ENCODE measurements at places on chromosomes 6 and 20. TPM values are rescaled to one million over a fixed set of nuclear protein-coding genes. Genes with fewer than 3 reads are reported as not detected.

DNA sequence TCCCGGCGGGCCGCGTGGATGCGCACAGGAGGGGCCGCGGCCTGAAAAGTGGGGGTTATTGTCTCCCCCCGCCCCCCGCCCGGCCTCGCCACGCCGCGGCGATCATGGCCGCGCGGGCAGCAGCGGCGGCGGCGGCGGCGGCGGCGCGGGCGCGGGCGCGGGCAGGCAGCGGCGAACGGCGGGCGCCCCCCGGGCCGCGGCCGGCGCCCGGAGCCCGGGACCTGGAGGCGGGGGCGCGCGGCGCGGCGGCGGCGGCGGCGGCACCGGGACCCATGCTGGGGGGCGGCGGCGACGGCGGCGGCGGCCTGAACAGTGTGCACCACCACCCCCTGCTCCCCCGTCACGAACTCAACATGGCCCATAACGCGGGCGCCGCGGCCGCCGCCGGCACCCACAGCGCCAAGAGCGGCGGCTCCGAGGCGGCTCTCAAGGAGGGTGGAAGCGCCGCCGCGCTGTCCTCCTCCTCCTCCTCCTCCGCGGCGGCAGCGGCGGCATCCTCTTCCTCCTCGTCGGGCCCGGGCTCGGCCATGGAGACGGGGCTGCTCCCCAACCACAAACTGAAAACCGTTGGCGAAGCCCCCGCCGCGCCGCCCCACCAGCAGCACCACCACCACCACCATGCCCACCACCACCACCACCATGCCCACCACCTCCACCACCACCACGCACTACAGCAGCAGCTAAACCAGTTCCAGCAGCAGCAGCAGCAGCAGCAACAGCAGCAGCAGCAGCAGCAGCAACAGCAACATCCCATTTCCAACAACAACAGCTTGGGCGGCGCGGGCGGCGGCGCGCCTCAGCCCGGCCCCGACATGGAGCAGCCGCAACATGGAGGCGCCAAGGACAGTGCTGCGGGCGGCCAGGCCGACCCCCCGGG is 637 bp downstream of the ARID1B start:
- no peak for DNase-seq

DNA sequence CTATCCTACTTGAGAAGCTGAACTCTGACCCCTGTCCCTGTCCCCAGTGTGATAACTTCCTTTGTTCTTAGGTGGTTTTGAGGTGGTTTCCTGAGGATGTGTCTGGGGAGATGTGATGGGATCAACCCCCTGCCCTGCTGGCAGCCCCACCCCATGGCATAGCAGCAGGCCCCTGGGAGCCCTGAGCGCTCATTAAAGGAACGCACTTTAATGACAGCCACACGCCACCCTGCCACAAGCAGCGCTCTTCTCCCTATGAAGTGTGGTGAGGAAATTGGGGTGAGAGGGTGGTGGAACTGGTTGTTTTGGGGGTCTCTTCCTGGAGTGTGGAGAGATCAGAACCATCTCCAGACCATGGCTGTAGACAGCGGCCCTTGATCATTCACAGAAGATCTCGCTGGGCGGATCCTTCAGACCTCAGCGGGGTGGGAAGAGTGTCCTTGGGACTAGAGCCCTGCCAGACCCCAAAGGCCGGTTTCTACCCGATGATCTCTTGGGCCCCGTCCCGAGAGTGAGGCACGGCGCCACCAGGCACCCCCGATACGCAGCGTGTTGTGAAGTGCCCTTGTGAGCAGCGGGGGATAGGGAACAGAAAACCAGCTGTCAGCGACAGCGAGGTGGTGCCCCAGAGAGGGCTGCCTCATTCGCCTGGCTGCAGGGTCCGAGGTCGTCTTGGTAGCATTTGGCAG is 45.4 kb downstream of the SYNJ2 start:
- no peak for DNase-seq

DNA sequence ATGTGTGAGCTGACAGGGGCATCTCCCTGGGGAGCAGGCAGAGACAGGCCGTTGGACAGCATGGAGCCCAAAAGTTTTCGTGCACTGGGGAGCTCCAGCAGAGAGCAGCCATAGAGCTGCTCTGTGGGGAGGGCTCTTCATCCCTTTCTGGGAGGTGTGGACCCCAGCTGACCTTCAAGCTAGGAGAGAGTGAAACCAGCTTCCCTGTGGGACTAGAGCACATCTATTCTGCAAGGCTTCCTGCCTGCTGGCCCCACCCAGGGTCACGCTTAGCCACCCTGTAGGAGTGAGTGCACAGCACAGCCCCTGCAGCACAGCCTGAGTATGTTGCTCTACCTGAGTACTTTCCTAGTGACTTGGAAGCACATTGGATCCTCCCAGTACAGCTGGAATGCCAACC is 183.3 kb downstream of the BCKDHB start:
- no peak for DNase-seq

DNA sequence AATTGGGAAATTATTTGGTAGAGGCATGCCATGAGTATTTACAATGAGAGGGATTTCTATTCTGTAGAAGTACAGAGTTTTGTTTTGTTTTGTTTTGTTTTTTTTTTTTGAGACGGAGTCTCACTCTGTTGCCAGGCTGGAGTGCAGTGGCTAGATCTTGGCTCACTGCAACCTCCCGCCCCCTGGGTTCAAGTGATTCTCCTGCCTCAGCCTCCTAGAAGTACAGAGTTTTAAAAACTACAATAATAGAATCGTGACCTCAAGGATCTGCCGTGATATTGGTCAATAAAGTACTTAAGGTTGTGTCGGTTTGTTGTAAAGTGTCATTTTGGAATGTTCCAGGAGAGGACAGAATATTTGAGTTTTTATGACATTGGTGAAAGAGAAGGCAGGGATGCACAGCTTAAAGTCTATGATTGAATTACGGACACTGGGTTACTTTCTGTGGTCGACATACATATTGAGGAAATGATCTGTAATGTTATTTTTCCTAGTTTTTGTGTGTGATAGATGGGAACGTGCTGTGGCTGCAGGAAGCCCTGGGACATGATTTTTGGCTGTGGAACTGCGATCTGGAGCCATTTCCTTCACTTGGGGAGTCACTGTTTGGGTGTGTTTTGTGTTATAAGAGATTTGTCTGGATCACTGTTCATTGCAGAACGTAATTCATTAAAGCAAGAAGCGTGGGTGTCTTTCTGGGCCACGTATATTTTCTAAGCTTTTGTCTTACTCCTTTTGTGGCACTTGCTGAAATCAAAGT is 59.6 kb downstream of the TIAM2 start:
- peak; percentile 57 for DNase-seq

GRCh38 chr6:10276660-10277287 is 138.1 kb downstream of the TFAP2A start:
- no peak for DNase-seq

DNA sequence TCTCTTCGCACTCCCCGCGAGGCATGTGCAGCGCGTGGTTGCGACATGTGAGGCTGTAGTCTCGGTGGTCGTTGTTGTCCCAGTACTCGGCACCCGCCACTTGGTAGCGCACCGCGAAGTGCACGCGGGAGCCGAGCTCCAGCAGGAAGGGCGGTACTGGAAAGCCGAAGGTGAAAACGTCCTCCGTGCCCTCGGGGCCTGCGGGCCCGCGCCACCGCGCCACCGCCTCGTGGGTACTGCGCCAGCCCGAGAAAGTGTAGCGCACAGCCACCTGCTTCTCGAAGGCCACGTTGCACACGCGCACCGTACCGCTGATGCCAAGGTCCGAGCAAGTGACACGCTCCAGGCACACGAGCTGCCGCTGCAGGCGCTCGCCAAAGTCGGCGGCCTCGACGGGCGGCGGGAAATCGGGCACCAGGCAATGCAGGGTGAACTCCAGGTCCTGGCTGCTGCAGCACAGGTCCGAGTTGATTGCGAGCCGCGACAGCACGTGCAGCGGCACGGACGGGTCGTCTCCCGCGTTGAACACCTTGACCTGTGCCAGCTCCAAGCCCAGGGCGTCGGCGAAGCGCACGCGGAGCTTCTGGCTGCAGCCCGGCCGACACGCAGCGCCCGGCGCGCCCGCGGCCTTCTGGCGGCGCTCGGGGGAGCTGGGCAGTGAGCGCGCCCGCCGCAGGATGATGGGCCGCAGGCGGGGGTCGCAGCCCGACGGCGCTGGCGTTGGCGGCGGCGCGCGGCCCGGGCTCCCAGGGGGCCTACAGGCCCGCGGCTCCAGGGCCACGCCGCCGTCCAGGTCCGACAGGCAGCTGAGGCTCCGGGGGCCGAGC is 840 bp downstream of the PPP1R3D start:
- DNase-seq, result no peak

GRCh38 chr20:56582542-56582941 is 46.6 kb upstream of the TFAP2C start:
- no peak for DNase-seq

GRCh38 chr20:20375862-20376261 is 8.0 kb downstream of the INSM1 start:
- DNase-seq, result no peak

GRCh38 chr6:118993803-118994251 is 58.9 kb upstream of the MCM9 start:
- DNase-seq, result no peak

- DNase-seq, result no peak
Measured at GRCh38 chr6:44309092-44309491, 4.1 kb downstream of the AARS2 start.

DNA sequence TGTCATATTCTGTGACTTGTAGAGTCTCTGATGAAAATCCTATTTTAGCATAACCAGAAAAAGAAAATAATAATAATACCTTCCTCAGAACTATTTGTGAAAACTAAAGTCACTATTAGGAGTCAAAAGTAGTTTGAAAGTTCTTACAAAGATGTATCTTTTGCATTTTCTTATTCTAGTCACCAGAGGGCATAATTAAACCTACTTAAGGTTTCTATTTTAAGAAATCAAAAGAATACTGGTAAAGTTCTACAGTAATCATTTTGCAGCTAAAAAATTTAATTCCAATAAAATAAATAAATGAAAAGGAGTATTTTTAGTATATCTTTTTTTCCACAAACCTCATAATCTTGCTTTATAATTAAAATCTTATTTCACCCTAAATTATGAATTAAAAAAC is 28.0 kb upstream of the MCM9 start:
- no peak for DNase-seq

- DNase-seq, result peak; percentile 44
Measured at GRCh38 chr6:3820563-3820962, 28.6 kb upstream of the FAM50B start.

DNA sequence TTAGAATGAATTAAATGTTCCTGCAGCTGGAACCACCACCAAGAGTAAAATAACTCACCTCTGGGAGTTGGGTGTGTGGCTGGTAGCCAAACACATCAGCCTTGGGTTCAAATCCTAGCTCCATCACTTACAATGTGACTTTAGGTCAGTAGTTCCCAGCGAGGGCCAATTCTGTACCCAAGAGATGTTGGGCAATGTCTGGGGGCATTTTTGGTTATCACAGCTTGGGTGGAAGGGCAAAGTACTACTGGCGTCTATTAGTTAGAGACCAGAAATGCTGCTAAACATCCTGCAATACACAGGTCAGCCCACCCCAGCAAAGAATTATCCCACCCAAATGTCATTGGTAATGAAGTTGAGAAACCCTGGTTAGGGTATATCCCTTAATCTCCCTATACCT is 48.8 kb downstream of the SLC13A3 start:
- DNase-seq, result no peak

DNA sequence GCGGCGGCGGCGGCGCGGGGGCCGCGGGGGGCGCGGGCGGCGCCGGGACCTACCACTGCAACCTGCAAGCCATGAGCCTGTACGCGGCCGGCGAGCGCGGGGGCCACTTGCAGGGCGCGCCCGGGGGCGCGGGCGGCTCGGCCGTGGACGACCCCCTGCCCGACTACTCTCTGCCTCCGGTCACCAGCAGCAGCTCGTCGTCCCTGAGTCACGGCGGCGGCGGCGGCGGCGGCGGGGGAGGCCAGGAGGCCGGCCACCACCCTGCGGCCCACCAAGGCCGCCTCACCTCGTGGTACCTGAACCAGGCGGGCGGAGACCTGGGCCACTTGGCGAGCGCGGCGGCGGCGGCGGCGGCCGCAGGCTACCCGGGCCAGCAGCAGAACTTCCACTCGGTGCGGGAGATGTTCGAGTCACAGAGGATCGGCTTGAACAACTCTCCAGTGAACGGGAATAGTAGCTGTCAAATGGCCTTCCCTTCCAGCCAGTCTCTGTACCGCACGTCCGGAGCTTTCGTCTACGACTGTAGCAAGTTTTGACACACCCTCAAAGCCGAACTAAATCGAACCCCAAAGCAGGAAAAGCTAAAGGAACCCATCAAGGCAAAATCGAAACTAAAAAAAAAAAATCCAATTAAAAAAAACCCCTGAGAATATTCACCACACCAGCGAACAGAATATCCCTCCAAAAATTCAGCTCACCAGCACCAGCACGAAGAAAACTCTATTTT is 2.0 kb downstream of the FOXC1 start:
- no peak for DNase-seq

DNA sequence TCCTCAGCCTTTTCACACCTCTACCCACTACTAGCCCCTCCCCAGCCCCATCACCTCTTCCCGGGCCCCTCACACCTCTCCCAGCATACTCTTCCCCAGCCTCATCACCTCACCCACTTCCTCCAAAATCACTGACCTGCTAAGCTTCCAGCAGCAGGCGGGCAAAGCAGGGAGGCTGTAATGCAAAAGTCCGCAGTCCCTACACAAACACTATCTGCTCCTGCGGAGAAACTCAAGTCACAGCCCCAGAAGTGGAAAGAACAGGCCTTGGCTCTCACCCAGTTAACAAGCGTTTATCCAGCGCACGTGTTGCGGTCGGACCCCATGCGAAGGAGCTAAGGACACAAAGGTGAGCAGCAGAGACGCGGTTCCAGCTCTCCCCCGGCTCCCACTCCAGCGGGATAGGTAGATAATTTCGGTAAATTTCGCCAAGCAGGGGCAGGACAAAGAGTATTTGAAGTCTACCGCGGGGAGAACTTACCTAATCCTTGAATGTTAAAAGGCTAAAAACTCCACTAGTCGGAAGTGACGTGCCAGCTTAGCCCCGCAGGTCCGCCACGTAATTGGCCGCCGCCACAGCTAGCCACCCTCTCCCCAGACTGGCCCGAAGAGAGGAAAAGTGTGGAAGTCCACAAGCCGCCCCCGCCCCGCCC is 728 bp upstream of the TRIM39 start:
- peak; percentile 72 for DNase-seq

DNA sequence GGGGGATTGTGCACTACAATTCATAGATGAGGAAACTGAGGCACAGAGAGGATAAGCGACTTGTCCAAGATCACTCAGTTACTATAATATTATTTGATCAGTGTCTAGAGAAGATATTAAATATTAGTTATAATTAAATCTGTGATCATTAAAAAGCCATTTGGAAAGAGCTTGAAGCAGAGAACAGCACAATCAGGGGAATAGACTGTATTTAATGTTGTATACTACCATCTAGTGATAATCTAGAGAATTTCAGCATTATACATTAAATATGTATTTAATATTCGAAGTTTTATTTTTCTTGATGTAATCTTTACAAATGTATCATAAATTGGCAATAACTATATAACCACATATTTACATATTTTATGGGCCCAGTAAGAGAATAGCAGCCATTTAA is 20.1 kb upstream of the MTCL3 start:
- peak; percentile 22 for DNase-seq

LRRC1 gene
- 18.4 TPM for total RNA-seq

POU3F2 gene
- total RNA-seq, result 0.49 TPM

HUS1B gene
- total RNA-seq, result 1.1 TPM

CENPW gene
- total RNA-seq, result 5.0 TPM

ADGRF4 gene
- 7.6 TPM for total RNA-seq

OTOR gene
- total RNA-seq, result not detected

TRIM26 gene
- total RNA-seq, result 18.9 TPM

DYNLT2 gene
- total RNA-seq, result 2.0 TPM

HCK gene
- total RNA-seq, result 11.5 TPM

Data from skin of body (tissue), 3 donors.